ENCODE measurements at places on chromosomes 1 and 21. TPM values are rescaled to one million over a fixed set of nuclear protein-coding genes. Genes with fewer than 3 reads are reported as not detected.

Gene SMCP
- polyA plus RNA-seq: not detected

Gene GIPC2
- 0.07 TPM for polyA plus RNA-seq

Gene RGS13
- not detected for polyA plus RNA-seq

Gene SAMSN1
- polyA plus RNA-seq: not detected

Gene TEDDM1
- polyA plus RNA-seq: not detected

Gene KCNQ4
- 0.04 TPM for polyA plus RNA-seq

Gene BATF3
- polyA plus RNA-seq: 1.5 TPM

Gene MCOLN2
- polyA plus RNA-seq: 0.41 TPM

Gene DCST1
- polyA plus RNA-seq: not detected

Gene SERPINC1
- polyA plus RNA-seq: 0.16 TPM

Gene EPHX1
- 48.5 TPM for polyA plus RNA-seq

Gene TNFRSF8
- 0.22 TPM for polyA plus RNA-seq

Gene CACHD1
- polyA plus RNA-seq: 3.5 TPM

Gene CRABP2
- polyA plus RNA-seq: 12.8 TPM

Gene NCAM2
- 7.7 TPM for polyA plus RNA-seq

DNA sequence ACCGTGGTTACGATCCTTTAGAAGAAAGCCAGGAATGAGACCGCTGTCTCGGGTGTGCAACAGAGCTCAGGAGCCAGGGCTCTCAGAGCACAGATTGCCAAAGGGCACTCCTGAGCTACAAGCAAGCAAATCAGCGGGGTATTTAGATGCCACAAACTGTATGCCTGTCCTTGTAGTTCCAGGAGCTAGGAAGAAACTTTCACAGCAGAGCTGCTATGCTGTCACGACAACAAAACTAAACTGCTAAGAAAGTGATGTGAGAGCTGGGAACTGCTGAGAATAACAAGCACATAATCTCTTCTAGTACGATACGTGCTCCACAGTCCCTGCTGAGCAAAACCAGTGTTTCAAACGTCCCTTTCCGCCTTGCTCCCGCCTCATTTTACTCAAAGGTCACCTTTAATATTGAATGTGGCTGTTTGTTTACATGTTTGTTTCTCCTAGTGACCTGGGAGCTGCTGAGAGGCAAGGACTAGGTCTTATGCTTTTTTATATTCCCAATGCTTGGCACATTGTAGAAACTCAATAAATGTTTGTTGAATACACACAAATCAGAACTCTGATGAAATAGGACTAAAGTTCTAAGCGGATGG is 14.7 kb downstream of the GREM2 start:
- no peak for DNase-seq

DNA sequence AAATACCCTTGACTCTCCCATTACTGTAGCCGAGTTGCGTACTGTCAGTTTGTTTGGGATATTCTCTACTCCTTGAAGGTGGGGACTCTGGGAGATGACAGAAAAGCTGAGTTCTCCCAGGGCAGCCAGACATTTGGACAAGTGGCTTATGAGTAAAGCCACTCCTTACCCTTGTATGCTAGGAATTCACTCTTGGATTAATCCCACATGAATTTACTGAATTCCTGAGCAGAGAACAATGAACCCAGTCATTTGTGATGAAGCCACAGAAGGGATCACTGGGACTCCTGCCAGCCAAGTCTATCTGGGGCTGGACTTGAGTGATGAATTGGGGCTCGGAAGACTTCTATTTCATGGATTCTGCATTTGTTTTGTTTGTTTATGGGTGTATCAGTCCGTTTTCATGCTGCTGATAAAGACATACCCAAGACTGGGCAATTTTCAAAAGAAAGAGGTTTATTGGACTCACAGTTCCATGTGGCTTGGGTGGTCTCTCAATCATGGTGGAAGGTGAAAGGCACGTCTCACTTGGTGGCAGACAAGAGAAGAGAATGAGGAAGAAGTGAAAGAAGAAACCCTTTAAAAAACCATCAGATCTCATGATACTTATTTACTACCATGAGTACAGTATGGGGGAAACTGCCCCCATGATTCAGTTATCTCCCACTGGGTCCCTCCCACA is 25.1 kb downstream of the C1orf116 start:
- DNase-seq: peak; percentile 70

GRCh38 chr1:17539118-17539476 is 401 bp upstream of the ARHGEF10L start:
- no peak for DNase-seq

GRCh38 chr1:112423207-112423606 is 27.2 kb downstream of the CTTNBP2NL start:
- no peak for DNase-seq

DNA sequence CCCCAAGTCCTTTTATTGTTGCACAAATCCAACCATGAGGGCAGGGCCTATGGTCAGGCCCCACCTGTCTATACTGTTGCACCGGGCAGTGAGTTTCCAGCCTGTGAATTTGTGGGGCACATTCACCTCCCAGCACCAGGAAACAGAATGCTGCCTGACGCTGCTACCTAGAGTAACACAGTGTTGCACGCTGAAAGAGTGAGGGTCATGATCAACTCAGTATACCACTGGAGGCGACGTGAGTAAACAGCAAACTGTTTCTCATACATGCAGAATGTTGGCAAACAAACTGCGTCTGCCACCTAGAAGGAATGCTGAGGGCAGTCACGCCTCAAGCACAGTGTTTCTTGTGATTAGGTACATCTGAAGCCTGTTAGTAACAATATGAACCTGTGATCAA is 13.4 kb upstream of the LRRC47 start:
- no peak for DNase-seq

DNA sequence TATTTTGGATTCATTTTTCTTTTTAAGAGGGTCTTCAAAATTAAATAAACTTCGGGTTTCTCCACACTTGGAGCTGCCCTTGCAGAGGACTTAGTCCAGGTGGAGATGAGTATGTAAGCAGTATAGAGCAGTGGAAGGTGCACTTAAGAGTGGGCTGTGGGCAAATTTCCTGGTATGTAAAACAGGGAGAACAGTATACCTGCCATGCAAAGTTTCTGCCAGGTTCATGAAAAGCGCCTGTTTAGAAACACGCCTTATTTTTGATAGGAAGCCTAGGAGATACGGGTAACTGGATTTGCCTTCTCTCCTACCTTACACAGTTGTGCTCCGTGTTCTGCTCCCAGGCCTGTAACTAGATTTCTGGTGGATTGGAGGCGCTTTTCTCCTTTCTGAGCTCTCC is 1.2 kb downstream of the KDM4A start:
- DNase-seq: no peak

- DNase-seq: no peak
These were observed 7.1 kb downstream of the COL6A1 start for GRCh38 chr21:45988366-45989347.

DNA sequence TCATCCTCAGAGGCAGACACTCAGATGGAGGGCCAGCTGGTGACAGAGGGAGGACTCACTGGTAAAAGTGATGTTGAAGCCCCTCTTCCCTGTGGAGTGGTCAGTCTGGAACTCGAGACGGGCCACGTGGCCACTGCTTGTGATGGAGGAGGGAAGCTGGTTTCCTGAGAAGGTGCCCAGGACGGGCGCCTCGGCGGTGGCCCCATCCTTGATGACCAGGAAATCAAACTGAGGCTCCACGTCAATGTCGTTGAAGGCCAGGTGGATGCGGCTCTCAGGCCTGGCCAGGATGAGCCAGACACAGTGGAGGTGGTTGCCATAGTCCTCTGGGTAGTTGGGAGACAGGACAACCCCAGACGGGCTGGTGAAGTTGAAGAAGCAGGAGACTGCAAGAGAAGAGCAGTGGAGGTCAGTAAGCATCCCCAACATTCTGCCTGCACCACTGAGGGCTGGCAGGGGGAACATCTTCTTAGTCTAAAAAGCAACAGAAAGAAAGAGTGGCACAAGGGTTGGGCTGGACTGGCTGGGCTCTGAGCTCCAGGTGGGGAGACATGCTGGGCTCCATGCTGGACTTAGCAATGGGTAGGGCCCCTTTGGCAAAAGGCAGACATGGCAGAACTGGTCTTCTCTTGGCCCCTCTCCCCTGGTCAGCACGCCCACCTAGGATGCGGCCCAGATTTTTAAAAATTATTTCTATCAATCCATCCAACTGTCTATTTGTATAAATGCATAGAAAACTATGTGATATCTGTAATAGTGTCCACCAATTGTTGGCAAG is 120.5 kb upstream of the HMGB4 start:
- no peak for DNase-seq

GRCh38 chr21:25983745-25984144 is 186.8 kb downstream of the APP start:
- no peak for DNase-seq

DNA sequence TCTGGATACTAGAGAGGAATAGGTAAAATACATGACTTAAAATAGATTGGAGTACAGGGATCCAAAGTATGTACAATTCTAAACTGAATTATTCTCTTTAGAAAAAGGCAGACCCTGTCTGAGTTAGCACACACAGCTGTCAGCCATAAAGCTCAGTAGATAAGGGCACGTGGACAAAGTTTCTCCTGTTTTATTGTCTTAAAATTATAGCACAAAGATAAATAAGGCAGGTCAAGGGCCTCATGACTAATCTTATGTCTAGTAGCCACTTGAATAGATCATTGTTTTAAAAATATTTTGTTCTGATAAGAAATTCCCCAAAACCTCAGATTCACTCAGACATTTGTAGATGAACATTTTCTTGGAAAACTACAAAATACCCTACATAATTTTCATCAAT is 205.2 kb downstream of the ZP4 start:
- no peak for DNase-seq

GRCh38 chr21:15379776-15380175 is 315.0 kb upstream of the NRIP1 start:
- no peak for DNase-seq

DNA sequence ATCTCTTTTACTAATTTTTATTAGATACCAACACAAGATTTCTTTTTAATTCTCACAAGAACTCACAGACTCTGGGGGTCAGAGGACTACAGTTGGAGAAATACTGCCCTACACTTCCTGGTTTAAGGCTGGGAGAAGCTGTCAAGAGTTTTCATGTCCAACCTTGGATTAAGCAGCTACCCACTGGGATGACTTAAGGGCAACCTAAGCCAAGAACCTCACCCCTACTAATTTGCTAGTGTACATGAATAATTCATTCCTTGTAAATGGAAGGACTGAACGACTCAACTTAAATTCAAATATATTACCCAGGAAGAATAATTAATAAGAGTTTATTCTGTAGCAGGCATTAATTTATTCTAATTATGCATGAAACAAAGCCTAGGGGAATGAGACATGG is 182.3 kb upstream of the C1orf105 start:
- no peak for DNase-seq

GRCh38 chr1:16521288-16521583 is 7.2 kb upstream of the RNU1-1 start:
- no peak for DNase-seq

- DNase-seq: no peak
These were observed 25.9 kb downstream of the S100A6 start for GRCh38 chr1:153509729-153510354.

DNA sequence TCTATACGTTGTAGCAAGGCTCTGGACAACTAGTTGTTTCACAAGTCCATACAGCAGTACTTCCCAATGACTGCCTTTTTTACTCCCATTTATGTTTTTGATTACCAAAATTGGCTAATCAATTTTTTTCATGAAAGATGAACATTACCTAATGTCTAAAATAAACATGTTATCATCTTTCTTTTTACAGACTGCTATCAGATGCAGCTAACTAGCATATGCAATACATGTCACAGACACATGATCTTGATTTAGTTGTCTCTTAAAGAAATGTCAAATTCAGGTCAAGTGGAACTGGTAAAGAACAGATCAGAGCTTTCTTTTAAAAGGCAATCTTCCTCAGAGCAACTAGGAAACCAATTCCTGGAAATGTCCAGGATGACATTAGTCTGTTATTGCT is 630 bp upstream of the DBT start:
- no peak for DNase-seq

DNA sequence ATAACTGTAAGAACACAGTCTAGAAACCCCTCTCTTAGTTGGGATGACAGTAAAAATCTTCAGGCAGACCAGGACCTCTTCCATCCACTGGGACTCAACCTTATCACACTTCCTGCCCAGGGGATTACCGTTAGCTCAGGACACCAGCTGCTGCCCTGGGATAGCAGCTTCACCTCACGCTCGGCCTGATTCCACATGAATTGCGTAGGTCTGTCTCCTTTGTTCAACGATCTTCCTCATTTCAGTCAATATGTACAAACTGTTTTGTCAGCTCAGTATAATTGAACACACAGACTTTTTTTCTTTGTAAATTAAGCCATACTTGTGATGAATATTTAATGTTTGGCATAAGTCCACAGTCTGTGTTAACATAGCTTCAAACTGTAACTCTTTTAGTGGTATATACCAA is 290.4 kb downstream of the GRIK1 start:
- no peak for DNase-seq

GRCh38 chr1:117124661-117125060 is 3.1 kb upstream of the TRIM45 start:
- DNase-seq: no peak

DNA sequence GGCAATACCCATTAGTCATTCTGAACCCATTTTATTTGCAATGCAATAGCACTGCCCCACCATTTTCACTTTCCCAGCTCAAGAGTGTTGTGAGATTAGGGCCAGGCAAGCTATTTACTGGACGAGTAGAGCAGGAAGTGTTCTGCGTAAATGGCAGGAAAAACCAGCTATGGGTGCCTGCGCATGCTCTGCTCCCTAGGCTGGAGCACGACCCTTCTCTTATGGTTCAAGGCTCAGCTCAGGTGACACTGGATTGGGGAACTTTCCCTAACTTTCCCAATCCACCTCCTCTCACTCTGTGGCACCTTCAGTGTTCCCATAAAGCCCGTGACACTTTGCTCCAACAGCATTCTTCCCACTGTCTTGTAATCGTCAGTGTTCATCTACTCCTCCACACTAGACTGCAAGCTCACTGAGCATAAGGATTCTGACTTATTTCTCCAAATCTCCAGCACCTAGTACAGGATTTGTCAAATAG is 3.6 kb upstream of the MAN1A2 start:
- DNase-seq: no peak

- no peak for DNase-seq
These were observed 5.6 kb downstream of the PRCC start for GRCh38 chr1:156772728-156773497.
